ENCODE measurements at places on chromosomes 11 and 22.

- DNase-seq: no peak
Measured at GRCh38 chr22:45511847-45512261, 9.2 kb downstream of the FBLN1 start.

DNA sequence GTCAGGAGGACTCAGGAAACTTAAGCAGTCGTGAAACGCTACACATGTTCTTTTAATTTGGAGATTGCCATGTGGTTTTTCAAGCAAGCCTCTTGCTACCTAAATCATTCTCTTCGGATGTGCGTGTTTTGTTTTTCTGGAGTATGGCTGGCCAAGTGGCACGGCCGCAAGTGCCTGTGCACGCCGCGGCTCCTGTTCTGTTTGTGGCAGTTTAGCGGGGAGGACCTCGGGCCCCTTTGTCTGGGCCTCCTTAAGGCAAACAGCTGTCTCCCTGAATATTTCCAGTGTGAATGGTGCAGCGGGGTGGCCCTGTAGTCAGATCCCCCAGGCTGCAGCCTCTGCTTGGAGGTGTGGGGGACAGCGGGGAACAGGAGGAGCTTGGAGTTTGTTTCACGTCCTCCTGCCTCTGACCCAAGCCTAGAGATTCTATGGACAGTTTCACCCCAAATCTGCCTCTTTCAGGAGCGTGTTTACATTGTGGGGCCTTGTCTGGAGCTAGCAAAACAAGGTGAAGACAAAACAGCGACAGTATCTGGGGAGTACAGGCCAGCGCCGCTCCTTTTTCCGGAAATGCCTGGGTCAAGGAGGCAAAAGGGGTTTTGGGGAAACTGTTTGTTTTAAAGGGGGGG lies 1.3 kb downstream of the LRP5 start:
- no peak for DNase-seq

DNA sequence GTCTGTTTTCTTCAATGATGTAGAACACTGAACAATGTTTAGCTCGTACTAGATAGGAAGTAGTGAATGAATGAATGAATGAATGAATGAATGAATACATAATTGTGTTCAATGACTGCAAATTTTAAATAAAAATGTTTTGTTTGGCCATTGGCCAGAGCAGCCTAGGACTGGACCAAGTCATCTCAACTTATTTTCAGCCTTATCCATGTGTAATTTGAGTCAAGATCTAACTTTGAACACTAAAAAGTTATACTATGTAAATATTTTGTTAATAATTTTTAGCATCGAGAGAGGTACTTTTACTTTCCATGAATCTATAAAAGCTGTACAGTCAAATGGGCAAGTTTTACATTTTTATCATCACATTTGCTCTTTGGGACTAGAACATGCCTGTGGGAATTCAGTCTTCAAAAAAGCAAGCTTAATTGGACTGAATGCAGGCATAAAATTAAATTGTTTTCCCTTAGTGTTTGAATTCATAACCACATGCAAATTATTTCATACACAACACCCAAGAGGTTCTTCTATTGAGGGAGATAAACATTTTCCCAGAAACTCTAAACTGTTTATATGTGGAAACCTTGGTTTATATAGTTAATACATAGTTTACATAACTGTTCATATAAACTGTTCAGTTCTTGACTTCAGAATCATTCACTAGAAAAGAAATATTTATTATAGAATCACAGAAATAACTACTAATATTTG lies 222.1 kb upstream of the ANO3 start:
- no peak for DNase-seq

- no peak for DNase-seq
Measured at GRCh38 chr11:15942936-15943335, 413.4 kb downstream of the SOX6 start.

DNA sequence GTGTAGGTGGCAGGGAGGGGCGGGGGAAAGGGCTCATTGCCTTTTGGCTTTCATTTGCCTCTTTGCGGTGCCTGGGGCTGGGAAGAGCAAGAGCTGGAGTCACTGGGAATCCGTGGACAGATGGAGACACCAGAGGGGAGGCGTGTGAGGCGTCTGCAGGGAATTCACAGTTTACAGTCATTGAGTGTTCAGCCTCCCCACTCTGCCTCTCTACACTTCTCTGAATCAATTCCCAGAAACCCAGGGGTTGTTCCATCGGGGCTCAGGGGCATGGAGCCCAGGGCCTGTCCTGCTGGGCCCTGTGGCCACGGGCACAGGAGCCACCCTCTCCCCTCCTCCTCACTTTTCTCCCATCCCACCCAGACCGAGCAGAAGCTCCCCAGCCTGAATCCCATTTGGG lies 160.5 kb upstream of the NAV2 start:
- DNase-seq: no peak

DNA sequence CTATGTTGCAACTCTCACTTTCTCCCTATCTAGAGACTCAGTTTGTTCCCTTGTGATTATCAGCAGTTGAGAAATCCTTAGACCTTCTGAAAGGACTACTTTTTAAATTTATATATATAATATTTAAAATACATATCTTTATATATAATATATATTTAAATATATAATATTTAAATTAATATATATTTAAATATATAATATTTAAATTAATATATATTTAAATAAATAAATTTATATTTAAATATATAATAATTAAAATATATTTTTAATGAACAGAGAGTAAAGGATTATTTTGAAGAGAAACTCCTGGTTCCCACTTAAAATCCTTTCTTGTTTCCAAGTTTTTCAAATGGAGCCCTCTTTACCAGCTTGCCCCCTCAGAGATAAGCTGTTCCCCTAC lies 83.7 kb upstream of the TRIM77 start:
- no peak for DNase-seq

DNA sequence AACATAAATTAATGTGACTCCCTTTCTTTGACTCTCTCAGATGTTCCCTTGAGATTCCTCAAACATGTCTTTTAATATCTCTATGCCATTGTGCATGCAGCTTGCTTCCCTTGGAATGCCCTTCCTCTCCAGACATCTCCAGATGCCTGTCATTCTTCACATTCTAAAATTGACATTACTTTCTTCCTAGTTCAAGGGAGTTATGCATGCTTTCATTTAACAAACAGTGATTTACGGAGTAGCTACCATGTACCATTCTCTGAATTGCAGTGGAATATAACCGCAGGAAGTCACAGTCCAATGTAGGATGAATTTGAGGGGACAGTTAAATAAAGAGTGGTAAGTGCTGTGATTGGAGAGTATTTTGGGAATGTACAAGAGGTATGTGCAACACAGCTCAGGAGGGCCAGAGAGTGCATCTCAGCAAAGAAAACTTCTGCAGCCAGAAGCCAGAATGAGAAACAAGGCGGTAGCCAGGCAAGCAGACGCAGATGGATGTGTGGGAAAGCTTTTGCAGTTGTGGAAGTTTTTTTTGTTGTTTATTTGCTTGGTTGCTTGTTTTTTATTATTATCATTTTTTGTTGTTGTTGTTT lies 18.7 kb downstream of the MMP10 start:
- no peak for DNase-seq

- no peak for DNase-seq
Measured at GRCh38 chr11:122189229-122189628, 73.2 kb upstream of the BLID start.

- DNase-seq: no peak
Measured at GRCh38 chr22:28795071-28795693, 5.2 kb downstream of the XBP1 start.

GRCh38 chr11:121513807-121514206 lies 61.0 kb upstream of the SORL1-AS1 start:
- DNase-seq: no peak

DNA sequence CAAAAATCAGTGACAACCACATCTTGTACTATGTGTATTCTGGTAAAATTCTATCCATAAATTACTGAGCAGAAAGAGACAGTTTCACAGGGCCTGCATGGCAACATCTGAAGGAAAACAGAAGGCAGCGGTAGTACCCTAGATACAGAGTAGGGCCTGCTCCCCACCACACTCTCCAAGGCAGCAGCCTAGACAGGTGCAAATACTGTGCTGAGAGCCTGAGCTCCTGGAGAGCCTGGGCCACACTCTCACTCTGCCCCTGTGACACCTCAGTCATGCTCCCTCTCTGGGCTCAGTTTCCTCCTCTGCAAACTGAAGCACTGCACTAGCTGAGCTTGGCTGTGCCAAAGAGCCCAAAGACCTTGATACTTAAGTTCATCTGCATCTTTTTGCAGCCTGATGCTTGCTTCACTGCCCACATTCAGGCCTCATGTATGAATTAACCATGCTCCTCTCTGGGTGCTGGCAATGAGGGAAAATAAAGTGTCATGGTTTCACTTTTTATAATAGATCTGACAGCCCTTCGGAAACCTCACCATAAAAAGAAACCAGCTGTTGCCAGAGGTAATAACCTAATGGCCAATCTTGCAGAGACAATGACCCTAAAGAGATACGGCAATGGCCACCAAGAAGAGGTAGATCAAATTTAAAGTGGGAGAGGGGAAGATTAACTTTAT lies 104.7 kb downstream of the PLEKHA7 start:
- no peak for DNase-seq

DNA sequence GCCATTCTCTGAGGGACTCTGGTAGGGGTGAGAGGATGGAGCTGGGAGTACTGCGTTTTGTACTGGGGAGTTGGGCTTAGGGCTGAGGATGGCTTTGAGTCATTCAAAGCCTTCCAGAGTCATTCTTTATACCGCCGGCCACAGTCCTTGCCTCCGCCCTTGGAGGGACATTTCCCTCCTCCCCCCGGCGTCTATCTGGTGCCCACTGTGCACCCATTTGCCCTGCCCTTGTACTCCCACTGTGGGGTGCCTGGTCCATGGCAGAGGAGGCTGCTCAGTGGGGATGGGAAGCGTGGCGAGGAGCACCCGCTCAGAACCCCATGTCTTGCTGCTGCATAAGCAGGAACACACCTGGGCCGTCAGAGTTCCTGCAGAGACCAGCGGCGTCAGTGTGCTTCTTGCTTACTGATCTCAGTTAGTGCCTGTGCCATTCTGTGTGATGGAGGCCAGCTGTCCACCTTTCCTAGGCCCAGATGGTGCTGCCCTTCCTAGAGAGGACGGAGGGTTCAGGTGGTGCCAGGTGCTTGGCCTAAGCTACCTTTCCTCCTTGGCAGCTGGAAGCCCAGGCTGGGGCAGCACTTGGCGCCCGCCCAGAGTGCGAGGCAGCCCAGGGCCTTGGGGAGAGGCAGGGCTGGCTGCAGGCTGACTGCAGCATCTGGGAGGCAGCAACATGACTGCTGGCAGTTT lies 23.3 kb upstream of the TMEM191C start:
- DNase-seq: no peak

DNA sequence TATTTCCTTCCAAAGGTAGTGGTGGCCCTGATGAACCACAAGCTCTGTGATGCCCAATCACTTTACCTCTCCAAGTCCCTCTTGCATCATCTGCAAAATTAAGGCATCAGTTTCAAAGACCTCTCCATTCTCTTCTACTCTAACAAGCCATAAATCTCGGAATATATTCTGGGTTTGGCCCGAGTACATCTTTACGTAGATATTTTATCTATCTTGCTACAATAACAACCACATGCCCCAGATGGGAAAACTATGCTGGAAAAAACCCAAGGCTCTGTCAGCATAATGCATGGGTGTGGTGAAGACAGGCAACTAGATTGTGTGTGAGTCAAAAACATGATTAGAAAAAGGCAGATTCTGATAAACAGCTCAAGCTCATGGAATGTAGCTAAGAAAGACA lies 228.2 kb upstream of the BLID start:
- no peak for DNase-seq

DNA sequence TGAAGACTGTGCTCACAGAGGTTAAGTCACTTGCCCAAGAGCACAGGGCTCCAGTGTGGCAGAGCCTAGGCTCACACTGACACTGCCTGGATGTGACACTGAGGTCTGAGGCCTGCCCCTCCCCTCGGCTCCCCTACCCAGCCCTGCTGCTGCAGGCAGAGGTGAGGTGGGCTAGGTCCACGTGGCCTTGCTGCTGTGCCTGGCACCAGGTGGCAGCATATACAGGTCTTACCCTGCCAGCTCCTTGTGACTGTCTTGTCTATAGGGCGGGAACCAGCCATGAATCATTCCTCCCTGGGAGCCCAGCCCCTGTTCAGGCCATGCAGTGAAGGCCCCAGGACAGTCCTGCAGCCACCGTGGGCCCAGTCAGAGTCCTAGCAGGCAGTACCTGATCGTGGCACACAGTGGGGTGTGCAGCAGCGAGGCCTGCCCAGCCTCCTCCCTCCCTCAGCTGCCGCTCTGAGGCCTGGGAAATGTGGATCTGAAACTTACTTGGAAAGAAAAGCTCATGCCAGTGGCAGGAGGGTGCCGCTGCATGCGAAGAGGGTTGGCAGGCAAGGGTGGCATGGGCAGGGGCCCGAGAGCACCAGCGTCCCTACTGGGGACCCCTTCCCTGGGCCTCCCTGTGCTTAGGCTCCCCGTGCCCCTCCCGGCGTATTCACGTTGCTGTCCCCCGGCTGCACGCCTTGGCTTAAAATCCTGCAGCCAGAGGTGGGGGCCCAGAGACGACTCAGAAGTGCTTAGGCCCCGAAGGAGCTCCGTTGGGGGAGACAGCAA lies 1.2 kb upstream of the CERK start:
- peak; percentile 81 for DNase-seq

DNA sequence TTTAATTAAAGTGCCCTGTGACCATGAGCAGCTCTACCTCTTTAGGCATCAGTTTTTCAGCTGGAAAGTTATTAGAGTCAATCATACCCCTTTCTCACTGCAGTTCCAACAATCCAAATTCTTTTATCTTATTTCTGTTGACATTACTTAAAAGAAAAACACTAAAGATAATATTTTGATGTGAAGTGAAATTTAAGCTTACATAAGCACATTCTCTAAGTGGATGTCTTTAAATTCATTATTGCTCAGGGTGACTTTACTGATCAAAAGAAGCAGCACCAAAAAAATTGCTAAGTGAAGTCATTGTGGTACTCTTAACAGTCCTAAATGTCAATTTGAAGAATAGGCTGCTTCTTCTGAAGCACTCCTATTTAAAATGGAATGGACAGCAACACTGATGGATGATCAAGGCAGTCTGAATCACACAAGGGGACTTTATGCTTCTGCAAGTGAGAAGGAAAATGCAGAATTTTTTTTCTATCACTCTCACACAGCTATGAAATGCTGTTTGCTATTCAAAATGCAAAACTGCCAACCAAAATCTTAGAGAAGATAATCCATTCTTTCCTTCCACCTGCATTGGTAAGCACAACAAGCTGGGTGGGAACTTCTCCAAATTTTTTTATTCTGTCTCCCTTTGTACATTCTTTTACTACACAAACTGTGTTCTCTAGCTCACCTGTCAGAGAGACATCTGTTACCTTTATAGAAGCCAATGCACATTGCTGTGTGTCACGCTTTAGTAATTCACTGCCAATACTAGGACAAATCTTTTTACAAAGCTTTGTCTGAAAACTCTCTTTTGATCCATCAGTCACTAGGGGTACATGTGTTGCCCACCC lies 179.9 kb downstream of the GRIA4 start:
- no peak for DNase-seq

DNA sequence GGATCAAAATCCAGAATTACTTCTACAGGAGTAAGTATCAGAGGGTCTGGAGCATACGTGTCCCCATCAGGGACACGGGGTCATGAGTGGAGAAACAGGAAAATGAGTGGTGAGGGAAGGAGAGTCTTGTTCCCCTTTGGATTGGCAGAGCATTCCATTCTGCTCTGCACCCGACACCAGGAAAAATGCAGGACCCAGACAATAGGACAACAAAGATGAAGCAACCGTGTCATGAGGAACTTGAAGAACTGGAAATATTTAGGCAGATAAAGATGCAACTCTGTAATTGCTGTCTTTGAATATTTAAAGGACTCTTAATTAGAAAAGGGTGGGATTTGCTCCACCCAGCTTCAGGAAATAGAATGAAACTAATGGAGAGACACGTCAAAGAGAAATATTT lies 89.0 kb upstream of the BLID start:
- DNase-seq: no peak
